ENCODE measurements at places on chromosomes 6 and 20.

GRCh38 chr6:14010275-14010674, 85.5 kb downstream of the RNF182 start:
- no peak for DNase-seq

DNA sequence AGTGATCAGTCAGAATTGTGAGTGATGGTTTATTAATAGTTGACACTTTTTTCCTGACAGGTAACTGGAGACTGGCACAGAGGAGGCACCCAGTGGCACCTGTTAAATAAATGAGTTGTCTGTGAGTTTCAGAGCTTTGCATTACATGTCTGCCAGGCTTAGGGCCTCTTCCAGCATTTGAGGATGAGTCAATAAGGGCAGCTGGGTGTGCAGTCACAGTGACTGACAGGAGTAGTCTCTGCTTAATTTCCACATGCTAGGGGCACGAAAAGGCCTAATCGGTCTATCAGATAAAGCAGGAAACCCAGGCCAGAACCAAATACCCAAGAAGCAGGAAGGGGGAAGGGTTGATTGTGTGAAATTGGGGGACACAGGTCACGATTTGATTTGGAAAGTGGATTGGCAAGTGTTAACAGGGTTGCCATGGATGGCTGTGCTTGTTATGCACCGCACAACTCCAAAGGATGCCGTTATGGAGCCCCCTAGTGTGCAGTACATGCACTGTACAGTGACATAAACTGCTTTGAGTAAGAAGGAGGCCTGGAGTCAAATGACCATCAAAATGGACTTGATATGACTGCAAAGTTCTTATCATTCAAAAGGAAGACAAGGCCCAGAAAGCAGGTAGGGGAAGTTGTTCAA, 111.9 kb upstream of the GGTLC1 start:
- DNase-seq: peak; percentile 50

DNA sequence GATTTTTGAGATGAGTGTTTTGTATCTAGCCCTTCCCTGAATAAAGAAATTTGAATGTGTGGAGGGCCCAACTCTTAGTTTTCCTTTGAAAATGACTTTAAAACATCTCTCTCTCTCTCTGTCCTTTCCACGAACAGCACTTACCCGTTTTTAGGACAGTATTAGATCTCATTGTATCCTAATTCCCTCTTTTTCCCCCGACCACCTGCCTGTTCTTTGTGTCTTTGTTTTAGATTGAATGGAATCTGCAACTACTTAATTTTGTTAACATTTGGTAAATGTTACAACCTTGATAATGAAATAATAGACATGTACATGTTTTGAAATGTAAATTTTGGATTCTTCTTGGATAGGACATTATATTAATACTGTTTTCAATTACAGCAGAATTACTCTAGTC, 3.1 kb downstream of the DSP start:
- no peak for DNase-seq

DNA sequence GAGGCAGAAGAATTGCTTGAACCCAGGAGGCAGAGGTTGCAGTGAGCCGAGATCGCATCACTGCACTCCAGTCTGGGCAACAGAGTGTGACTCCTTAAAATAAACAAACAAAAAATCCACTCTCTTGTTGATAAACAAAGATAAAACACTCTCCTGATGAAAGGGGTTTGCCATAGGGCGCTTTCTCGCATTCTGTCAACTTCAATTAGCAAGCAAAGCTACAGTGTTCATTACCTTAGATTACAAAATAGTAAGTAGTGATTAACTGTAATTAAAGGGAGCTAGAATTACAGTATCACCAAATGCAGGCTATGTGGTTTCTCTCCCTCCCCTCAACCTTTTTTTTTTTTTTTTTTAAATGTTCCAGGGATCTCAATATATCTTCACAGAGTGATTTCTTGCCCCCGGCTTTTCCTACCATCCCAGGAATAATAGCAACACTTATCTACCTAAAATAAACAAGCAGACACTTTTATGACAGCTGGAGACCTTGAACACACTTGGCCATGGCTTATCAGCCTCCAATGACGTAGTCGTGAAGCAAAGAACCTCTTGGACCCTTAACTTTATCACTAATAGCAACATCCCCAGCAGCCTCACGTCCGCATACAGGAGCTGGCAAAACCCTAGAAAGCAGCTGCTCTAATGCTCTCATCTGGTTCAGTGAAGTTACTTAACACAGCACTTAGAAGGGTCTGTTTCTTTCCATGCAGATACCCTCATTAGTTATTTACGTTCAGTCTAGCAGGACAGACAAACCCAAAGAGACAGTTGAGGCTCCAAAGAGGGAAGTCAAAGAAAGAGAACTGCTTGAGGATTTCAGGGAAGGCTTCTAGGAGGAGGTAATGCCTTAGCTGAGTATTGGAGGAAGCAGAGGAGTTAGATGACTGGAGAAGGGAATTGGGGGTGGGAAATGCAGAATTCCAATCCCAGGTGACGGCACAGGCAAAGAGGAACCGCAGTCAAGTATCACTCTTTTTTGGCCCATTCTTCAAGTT, 37.9 kb upstream of the NEDD9 start:
- DNase-seq: no peak
